Cardiac fibroblast (primary cell): ENCODE measurements at places on chromosomes 3 and 15.

DNA sequence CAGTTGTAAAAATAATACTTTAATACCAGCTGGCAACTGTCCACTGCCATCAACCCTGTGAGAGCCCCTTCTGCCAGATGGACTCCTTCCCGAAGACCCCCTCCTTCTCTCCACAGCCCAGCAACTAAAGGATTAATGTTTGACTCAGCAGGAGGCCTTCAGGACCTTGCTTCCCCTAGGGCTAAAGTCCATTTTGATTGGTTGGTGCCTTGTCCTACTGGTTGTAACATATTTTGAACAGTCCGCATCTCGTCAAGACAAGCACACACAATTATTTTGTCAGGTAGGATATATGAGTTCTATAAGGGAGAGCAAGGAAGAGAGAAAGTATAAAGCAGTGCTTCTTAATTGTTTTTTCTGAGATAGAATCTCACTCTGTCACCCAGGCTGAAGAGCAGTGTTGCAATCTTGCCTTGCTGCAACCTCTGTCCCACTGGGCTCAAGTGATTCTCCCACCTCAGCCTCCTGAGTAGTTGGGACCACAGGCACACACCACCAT lies 18.6 kb downstream of the ACOX2 start:
- DNase-seq: no peak

DNA sequence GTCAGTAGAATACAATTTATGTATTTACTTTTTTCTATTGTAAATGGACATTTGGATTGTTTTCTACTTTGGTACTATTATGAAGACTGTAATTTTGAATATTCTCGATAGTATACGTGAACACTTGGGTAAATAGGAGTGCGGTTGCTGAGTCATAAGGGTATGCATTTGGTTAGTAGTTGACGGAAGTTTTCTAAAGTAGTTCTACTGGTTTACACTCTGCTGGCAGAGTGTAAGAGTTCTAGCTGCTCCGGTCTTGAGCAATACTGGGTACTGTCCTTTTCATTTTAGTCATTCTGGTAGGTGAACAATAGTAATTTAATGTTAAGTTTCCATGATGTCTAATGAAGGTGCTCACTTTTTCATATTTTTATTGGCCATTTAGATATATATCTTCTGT lies 70.0 kb downstream of the MEF2A start:
- DNase-seq: no peak

DNA sequence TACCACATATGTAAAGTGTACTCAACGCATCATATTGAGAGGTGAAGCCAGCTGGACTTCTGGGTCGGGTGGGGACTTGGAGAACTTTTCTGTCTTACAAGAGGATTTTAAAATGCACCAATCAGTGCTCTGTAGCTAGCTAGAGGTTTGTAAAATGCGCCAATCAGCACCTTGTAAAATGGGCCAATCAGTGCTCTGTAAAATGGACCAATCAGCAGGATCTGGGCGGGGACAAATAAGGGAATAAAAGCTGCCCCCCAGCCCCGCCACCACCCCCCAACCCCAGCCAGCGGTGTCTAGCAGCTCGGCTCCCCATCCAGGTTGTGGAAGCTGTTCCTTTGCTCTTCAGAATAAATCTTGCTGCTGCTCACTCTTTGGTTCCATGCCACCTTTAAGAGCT lies 6.2 kb upstream of the IVD start:
- DNase-seq: no peak

GRCh38 chr15:95284492-95284891 lies 1046.0 kb upstream of the NR2F2 start:
- peak; percentile 26 for DNase-seq

DNA sequence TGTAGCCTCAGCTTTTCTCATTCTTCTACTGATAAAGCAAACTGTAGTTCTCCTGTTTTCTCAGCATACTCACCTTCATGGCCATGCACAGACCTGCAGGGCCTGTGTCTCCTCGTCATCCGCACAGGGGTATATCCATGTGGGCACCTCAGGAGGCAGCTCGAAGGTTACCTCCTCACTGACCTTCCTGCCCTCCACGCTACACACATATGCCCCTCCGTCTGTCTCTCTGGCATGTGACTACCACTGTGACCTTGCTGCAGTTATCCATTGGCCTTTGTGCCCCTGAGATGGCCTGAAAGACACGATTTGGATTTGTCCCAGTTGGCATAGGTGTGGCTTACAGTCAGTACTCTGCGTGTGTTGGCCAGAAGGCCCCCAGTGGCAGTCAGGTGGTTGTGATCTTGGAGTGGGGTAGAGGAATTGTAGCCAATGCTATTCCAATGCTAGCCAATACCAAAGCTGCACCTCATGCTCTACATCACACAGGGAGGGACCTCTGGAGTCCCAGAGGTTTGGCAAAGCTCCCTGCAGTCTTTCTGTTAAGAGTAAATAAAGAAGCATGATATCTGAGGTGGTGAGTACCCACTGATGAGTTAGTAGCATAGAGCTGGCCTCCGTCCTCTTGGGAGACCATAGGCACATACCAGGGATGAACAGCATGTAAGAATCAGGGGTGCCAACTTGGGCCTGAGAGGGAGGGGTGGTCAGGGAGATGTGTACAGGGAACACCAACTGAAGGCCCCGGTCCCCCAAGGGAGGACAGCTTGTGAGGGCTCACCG lies 143.4 kb downstream of the EEFSEC start:
- no peak for DNase-seq

- DNase-seq: no peak
These were observed 23.0 kb downstream of the AP3S2 start for GRCh38 chr15:89870688-89871288.

- DNase-seq: no peak
These were observed 36.3 kb downstream of the PAK2 start for GRCh38 chr3:196775938-196776337.

- no peak for DNase-seq
These were observed 212.4 kb upstream of the ADAMTS9 start for GRCh38 chr3:64900156-64900555.

DNA sequence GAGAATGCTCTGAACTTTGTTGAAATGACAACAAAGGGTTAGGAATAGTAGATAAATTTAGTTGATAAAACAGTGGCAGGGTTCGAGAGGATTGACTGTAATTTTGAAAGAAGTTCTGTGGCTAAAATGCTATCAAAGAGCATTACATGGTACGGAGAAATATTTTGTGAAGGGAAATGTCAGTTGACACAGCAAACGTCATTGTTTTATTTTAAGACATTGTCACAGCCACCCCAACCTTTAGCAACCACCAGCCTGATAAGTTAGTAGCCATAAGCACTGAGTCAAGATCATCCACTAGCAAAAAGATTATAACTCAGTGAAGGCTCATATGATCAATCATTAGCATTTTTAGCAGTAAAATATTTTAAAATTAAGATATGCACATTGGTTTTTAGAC lies 8.7 kb upstream of the ST3GAL6 start:
- no peak for DNase-seq

DNA sequence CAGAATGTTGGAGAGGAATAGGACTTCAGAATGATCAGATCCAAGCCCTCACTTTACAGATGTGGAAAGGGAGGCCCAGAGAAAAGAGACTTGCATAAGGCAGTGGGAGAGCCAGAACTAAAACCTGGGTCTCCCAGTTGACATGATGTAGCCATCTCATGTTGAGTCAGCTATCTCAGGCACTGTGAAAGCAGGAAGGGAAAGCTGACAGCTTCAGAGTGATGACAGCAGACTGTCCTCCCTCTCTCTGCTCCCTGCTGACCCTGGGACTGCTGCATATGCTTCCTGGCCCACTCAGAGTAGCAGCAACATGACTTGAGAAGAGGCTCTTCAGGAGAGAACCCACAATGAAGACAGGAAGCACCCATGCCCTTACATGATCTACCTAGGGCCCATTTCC lies 14.7 kb downstream of the FHIT start:
- no peak for DNase-seq

GRCh38 chr15:72813345-72814004 lies 29.9 kb upstream of the ADPGK start:
- no peak for DNase-seq

DNA sequence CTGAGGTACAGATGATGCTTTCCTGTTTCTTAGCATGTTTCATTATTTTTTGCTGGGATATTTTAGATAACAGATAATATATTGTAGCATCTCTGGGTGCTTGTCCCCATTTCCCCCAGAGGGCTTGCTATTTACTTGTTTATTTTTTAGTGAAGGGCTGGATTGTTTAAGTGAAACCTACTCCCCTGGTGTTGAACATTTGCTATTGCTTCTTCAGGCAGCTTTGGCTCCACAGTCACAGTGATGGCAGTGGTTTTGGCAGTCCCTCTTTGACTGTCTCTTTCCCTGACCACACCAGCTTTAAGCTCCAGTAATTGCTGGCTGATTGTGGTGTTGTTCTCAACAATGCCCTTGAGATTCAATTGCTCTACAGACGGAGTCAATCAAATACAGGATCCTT lies 128.9 kb downstream of the KLF13 start:
- DNase-seq: no peak

GRCh38 chr15:75034615-75035014 lies 11.2 kb downstream of the PPCDC start:
- no peak for DNase-seq

DNA sequence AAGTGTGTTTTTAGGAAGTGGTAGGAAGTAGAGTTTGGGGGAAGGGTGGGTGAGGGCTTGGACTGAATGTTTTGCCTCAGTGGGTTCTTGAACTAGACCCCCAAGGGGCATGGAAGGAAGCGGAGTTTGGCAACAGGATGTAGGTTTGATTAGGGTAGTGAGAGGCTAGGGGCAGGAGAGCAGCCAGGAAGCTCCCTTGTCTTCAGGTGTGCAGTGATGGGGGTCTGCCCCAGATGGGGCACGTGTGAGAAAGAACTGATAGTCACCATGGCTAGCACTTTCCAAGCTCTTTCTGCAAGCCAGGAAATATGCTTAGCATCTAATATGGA lies 4.7 kb downstream of the ZSCAN2 start:
- DNase-seq: no peak

GRCh38 chr15:87243474-87243873 lies 1013.1 kb downstream of the NTRK3 start:
- DNase-seq: no peak

- no peak for DNase-seq
These were observed 13.0 kb upstream of the MYO5C start for GRCh38 chr15:52308446-52309153.

GRCh38 chr15:57138349-57138788 lies 219.9 kb downstream of the TCF12 start:
- DNase-seq: peak; percentile 92

- no peak for DNase-seq
These were observed 320 bp upstream of the ACAN start for GRCh38 chr15:88802991-88803240.

- DNase-seq: no peak
These were observed 38.5 kb downstream of the STARD5 start for GRCh38 chr15:81285461-81285860.

DNA sequence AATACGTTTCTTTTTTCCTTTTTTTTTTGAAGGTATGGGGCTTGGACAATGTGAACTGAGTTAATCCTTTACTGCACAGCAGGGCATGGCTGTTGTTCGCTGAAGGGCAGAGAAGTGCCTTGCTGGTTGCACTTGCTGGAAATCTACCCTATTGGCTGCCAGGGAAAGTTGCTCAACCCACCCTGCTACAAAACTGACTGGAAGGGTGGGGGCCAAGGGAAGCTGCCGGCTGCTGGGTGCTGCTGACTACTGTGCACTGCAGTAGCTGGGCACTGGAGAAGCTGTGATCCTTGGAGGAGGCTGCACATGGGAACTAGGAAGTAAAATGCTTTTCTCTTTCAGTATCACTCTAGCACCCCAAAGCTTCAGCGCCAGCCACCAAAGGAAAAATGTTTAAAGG lies 70.5 kb downstream of the ETV5 start:
- no peak for DNase-seq

DNA sequence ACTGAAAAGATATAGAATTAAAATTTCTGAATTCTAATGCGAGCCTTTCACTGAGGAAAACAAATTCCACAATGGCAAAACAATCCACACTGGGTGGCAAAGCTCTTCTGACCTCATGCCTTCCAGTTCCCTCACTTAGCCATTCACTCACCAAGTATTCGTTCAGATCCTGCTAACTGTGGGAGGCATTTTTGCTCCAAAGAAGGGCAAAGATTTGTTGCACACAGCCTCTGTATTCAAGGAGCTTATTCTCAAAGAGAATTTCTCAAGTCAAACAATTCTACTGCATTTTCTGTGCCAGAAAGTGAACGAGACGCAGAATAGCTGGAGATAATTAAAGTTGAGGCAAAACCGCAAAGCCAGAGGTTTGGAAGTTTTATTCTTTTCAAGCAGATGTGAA lies 77.3 kb downstream of the CPNE4 start:
- peak; percentile 19 for DNase-seq

DNA sequence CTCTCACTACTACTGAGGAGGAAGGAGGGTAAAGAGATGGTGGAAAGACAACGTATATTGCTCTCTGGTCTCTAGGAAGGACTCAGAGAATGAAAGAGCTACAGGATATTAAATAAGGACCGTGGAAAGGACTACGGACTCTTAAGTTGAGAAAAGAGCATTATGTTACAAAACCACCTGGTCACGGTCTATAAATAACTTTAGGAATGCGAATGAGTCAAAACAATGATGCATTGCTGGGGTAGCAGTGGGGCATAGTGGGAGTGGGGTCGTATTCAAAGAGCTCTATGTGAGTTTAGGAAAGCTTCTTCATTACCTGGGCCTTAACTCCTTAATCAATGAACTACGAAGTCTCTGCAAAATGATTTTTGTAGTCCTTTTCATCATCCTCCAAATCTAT lies 295.7 kb upstream of the SOX14 start:
- no peak for DNase-seq

- DNase-seq: peak; percentile 11
These were observed 351.5 kb upstream of the TPM1 start for GRCh38 chr15:62691008-62691407.

- peak; percentile 80 for DNase-seq
These were observed 61.1 kb downstream of the AMOTL2 start for GRCh38 chr3:134312873-134313846.

- no peak for DNase-seq
These were observed 2.4 kb downstream of the CRELD1 start for GRCh38 chr3:9935966-9936510.

- no peak for DNase-seq
These were observed 173.5 kb upstream of the LRRN1 start for GRCh38 chr3:3625544-3626271.

DNA sequence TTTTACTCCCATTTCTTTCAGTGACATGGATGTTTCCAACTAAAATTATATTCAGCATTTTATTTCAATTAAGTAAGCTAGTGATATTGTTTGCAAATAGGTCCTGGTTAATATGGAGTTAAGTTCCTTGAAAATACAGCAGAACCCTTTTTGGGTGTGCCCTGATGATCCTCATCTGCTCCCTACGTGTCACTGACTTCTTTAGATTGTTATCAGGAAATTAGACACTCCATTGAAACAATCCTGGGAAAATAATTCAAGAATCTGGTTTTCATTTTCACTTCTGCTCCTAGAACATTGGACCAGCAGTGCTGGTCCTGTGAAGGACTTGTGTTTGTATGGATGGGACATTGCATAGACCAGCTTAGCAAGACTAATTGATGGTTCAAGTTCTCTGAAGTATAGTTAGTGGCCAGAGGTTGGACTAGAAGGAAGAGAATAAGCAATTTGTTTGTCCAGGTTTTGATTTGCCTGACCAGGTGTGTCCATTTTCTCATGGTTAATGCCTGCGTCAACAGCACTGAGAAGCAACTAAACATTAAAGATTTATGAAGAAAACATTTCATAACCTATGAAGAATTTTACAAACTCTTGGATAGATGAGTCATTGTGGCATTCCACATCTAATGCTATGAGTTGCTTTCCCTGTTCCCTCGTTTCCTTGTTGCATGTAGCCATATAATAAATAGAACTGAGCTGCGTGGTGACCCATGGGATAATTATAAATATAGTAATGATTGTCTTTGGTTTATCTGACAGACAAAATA lies 95.8 kb downstream of the ZPLD1 start:
- peak; percentile 45 for DNase-seq
